Activated effector memory CD4-positive, alpha-beta T cell treated with Interleukin-2 at 50 U/mL for 16 hours (primary cell): ENCODE measurements at places on chromosomes 1 and 21.

DNA sequence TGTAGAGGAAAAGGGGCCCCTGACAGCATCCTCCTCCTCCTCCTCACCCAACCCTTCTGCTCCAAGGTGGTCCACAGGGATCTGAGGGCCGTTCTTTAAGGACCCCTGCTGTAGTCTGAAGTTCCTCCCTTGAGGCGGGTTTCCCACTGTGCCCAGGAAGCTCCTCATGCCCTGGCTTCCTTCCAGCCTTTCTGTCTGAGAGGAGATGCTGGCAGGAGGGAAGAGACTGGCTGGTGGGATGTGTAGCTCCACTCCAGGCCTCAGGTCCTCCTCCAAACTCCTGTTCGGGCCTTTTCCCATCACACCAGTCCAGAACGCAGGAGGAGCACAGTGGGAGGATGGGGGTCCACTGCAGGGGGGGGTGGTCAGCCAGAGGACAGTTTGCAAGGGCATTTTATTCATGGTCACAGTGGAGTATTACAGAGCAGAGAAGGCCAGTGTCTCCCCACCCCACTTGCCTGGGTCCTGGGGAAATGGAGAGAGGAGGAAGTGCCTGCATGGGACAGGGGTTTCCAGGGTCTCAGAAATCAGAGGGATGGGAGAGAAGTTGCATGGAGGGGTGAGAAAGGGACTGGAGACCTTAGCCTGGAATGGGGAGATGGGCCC, 7.8 kb downstream of the ETV3L start:
- DNase-seq, result no peak

DNA sequence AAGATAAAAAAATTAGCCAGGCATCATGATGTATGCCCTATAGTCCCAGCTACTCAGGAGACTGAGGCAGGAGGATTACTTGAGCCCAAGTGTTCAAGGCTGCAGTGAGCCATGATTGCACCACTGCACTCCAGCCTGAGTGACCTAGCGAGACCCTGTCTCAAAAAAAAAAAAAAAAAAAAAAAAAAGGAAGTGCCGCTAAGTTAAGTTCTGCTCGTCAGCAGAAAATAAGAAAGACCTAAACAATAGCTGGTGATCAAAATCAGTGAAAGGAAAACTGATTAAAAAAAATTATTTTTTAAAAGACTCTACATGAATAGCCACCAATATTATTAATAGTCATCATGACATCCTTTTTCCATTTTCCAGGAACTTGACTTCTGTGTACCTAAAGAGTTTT, 44.2 kb upstream of the MTR start:
- no peak for DNase-seq

- DNase-seq, result no peak
These were observed 6.6 kb upstream of the CD48 start for GRCh38 chr1:160718210-160718609.

GRCh38 chr1:54009406-54009805, 8.6 kb downstream of the LDLRAD1 start:
- DNase-seq, result no peak

DNA sequence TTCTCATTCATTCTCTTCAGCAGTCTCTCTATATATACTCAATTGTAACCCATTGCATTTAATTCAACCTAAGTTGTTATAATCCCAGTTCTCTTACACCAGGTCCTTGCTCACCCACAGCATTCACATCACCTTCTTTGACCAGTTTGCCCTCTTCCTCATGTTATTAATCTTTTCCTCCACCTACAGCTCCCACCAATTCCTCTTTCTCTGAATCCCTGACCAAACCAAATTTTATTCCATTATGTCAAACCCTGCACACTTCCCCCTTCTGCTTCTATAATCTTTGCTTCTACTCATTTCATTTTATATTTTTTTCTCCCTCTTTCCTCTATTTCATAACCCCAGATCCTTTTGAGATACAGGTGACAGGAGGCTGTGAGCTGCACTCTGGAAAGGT, 1.4 kb downstream of the CD1A start:
- DNase-seq, result no peak

DNA sequence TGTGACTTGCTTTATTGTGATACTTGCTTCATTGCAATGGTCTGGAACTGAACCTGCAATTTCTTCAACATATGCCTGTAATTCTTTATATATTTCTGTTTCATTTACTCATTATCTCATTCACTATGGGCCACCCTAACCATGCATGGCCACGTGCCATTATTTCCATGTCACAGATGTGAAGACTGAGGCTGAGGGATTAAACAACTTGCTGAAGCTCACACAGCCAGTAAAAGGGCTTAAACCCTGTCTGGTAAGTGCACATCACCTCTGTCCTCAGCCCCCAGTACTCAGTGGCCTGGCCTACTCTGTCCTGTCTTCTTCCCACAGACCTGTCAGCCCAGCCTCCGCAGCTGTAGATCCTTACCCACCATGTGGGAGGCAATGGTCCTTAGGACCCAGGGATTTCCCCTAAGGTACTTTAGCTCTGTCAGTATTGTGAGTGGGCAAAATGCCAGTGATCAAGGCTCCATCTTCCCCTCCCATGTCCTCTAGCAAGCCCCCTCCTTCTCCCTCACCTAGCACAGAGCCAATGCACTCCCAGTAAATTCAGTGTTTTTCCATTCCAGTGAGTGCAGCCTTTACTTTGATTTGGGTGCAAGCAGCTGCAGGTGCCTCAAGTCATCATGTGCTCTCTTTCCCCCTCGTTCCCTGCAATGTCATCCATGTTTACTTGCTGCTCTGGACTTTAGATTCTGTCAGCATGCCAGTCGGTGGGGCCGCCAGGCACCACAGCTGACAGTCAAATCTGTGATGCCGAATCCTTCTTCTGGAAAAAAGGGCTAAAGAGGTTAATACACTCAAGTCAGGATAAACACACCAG, 228.2 kb upstream of the PROX1 start:
- DNase-seq, result no peak
